ENCODE measurements at places on chromosomes 16 and 17.

GRCh38 chr16:49575346-49576172 is 202.0 kb downstream of the C16orf78 start:
- peak; percentile 96 for DNase-seq

- peak; percentile 61 for DNase-seq
Measured at GRCh38 chr16:31460582-31461002, 1.3 kb downstream of the ARMC5 start.

DNA sequence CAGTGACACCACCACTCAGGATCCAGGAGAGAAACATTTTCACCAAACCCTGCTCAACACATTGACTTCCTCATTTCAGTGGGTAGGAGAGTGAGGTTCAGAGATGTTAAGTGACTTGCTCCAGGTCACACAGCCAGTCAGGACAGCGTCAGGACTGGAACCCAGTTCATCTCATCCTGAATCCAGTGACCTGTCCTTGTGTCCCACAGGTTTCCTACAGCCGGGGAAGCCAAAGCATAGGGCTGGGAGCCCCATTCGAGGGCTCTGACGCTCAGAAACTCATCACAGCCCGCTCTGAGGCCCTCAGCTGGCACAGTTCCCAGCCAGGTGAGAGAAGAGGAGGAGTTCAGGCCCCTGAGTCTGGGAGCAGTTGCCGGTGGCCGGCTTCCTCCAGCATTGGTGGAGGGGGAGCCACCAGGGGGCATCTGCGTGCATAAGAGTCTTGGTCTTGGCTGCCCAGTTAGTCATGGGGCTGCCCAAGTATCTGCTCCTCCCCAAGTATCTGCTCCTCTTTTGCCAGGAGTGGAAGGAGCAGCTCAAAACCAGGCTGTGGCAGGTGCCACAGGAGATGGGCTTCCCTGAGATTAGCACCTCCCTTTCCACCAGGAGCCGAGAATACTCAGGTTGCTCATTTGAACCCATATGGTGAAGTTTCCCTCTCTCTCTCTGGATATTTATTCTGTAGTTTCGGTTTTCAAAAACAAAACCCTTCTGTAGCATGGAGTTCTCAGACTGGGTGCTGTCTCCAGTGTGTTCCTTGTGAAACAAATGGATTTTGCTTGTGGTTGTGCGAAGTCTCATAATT is 56.0 kb downstream of the TNFRSF13B start:
- peak; percentile 94 for DNase-seq

DNA sequence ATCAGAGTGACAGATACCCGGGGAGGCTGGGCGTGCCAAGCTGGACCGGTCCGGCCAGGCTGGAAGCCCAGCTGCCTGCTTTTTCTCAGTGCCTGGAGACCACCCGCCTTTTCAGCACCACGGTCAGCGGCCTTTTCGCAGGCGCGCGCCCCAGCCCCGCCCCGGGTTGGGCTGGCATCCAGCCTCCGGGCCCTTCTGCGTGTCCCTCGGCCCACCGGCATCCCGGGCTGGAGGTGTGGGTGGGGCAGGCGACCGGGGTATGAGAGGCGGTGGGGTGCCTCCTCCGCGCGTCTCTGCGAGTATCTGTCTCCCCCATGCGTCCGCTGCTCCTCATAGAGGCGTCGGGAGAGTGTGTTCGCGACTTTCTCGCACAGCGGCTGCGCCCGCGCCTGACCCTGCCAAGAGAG is 102.5 kb downstream of the MRM1 start:
- DNase-seq, result peak; percentile 73

DNA sequence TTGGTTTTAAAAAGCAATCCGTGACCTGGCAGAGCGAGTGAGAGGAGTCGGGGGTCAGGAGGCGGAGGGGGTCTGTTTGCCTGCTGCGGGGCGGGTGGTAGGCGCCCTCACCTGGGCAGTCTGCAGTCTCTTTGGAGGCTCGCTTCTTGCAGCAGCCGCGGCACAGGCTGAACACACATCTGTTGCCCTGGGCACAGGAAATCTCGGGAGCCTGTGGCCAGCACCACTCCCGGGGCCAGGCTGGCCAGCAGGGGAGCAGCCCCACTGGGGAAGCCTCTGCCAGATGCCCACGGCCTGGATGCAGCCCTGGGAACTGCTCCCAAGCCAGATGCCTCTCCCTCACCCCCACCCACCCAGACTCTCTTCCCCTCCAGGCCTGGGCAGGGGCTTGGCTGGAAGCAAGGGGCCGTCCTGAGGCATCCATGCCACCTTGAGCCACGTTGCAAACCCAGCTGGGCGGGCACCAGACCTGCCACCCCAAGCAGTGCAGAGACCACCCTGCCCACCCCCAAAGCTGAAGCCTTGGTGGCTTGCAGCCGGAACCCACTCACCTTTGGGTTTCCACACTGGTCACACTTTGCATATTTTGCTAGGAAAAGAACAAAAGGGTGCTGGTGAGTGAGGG is 6.6 kb downstream of the GPS1 start:
- DNase-seq, result no peak

DNA sequence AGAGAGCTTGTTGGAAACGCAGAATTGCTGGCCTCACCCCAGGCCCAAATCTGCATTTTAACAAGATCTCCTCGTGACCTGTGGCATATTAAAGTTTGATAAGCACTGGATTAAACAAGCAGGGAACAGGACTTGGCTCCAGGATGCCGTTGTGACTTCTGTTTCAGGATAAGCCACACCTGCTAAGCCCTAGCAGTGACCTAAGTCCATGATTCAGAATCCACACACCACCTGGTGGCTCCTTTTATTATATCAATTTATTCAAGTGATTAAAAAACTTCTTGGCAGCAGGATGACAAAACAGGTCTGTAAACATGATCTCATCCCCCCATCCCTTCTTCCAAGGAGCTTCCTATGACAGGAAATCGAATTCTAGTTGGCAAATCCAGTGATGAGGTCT is 9.1 kb downstream of the NAGPA start:
- peak; percentile 74 for DNase-seq

DNA sequence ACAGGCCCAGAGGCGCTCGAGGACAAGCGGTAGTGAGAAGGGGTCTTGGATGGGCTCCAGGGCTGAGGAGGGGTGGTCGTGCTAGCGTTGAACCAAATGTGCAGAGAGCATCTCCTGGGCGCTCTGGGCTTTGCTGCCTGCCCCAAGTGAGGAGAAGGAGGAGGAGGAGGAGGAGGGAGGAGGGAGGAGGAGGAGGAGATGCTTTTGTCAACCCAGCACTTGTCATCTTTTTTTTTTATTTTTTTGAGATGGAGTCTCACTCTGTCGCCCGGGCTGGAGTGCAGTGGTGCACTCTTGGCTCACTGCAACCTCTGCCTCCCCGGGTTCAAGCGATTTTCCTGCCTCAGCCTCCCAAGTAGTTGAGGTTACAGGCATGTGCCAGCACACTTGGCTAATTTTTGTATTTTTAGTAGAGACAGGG is 59.8 kb downstream of the PGS1 start:
- DNase-seq, result no peak

GRCh38 chr16:85556456-85557082 is 56.6 kb upstream of the GSE1 start:
- peak; percentile 73 for DNase-seq

GRCh38 chr16:66902648-66903543 is 15.8 kb downstream of the CDH16 start:
- DNase-seq, result no peak

- DNase-seq, result peak; percentile 68
Measured at GRCh38 chr16:20300312-20301097, 26.8 kb downstream of the GP2 start.

GRCh38 chr16:50802961-50803360 is 61.1 kb downstream of the CYLD start:
- no peak for DNase-seq

DNA sequence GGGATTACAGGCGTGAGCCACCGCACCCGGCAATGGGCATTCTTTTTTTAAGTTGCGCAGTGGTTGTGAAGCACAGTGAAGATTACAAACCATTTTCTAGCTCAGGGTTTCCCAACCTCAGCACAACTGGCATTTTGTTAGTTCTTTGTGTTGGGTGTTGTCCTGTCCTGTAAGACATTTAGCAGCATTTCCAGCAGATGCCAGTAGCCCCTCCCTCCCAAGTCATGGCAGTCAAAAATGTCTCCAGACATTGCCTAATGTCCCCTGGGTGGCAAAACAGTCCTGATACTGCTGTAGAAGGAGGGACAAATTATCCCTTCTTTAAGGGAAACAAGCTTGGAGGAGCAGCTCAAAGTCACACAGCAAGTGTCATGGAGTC is 15.6 kb downstream of the PLK1 start:
- DNase-seq, result no peak

GRCh38 chr17:49365667-49366066 is 3.6 kb upstream of the ZNF652 start:
- peak; percentile 83 for DNase-seq

GRCh38 chr17:34885076-34885475 is 76.2 kb downstream of the CCT6B start:
- DNase-seq, result no peak

DNA sequence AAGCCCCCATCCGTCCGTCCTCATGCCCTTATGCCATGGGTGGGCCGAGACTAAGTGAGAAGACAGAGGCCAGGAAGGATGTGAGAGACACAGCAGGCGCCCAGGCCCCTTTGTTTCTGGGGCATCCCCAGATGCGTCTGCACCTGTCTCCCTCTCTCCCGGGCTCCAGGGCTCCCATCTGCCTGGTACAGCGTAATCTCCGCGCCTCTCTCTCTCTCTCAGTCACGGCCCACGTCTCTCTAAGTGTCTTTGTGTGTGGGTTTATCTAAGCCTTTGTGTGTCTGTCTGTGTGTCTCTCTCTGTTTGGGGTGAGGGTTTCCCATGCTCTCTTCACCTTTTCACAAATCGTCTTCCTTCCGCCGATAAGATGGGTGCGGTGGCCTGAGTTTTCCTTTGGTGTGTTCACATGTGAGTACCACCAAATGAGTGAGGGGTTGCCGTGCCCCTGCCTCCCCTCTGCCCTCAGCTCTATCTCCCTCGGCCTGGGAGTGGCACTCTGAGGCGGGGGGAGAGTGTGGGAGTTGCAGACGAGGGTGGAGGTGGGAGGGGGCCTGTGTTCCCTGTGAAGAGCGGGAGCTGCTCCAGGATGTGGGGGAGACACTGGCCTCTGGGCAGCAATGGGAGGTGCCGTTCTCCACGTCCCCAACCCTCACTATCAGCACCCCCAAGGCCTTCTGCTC is 25.8 kb upstream of the ABCC3 start:
- DNase-seq, result no peak

- DNase-seq, result peak; percentile 74
Measured at GRCh38 chr17:8073627-8074484, 13.7 kb downstream of the ALOX12B start.

GRCh38 chr17:57138030-57138911 is 53.2 kb downstream of the AKAP1 start:
- no peak for DNase-seq

- DNase-seq, result no peak
Measured at GRCh38 chr17:31431852-31432658, 40.6 kb downstream of the RAB11FIP4 start.

GRCh38 chr17:83159204-83160049 is 80.0 kb downstream of the METRNL start:
- DNase-seq, result no peak

GRCh38 chr17:82817947-82818346 is 21.9 kb downstream of the ZNF750 start:
- no peak for DNase-seq

GRCh38 chr16:4094127-4094773 is 22.0 kb downstream of the ADCY9 start:
- DNase-seq, result no peak

GRCh38 chr16:14309001-14309886 is 238.1 kb downstream of the MRTFB start:
- DNase-seq, result peak; percentile 87

GRCh38 chr17:77697480-77698400 is 260.8 kb upstream of the TNRC6C start:
- peak; percentile 48 for DNase-seq

DNA sequence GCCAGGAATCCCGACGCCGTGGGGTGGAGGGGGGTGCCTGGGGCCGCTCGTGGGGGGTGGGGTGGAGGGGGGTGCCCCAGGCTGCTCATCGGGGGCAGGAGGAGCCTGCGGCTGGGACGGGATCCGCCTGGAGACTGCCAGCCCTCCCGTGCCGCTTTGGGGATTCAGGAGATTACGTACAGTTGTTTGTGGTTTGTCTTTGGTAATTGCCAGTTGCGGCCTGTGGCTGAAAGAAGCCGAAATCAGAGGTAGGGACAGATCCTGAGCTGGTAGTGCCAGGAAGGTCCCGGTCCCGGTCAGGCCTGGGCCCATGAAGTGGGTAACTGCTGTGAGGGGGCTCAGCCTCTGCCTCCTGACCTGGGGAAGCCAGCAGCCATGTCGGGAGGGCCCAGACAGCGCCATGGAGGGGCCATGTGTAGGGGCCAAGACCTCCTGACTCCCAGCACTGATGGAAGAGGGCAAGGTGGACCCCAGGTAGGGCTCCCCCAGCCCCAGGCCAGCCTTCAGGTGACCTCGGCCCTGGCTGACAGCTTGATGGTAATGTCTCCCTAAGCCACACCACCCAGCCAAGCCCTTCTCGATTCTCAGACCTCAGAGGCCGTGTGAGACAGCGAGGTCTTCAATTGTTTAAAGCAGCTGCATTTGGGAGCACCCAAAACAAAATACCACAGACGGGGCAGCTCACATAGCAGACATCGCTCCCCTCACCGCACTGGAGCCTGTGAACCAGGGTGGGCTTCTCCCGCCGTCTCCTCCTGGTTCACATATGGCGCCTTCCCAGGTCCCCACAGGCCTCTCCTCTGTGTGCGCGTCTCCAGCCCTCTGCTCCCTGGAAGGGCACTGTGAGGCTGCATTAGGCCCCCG is 34.9 kb upstream of the SSTR5 start:
- DNase-seq, result no peak

- no peak for DNase-seq
Measured at GRCh38 chr17:7256766-7257456, 4.9 kb downstream of the ELP5 start.

DNA sequence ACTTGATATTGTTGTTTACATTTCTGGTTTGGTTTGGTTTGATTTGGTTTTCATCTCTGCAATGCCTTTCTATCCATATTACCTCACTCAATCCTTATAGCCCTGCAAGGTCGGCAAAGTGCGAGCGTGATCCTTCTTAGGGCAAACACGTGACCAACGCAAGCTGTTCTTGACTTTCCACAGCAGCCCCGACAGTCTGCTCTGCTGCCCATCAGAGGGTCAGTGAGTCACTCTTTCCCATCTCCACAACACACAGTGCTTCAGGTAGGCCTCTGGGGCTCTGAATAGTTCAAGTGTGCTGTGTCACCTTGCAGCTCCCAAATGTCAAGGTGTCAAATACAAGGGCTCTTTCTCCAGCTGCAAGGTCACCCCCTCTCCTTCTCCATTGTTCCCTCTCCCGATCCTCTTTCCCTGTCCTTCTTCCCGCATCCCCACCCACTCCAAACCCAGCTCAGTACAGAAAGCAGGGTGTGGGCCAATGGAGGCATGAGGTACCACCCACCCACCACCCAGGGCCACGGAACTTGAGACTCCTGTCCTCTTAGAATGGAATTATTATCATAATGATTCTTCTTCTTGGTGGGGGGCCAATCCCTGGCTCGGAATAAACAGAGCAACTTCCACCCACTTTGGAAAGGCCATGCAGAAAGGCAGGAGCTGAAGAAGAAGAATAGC is 139.7 kb downstream of the SLC39A11 start:
- DNase-seq, result no peak

GRCh38 chr17:27306276-27306835 is 12.4 kb downstream of the WSB1 start:
- DNase-seq, result no peak

- no peak for DNase-seq
Measured at GRCh38 chr16:62664566-62664965, 628.3 kb upstream of the CDH8 start.
